ENCODE measurements at places on chromosomes 16 and 17.

DNA sequence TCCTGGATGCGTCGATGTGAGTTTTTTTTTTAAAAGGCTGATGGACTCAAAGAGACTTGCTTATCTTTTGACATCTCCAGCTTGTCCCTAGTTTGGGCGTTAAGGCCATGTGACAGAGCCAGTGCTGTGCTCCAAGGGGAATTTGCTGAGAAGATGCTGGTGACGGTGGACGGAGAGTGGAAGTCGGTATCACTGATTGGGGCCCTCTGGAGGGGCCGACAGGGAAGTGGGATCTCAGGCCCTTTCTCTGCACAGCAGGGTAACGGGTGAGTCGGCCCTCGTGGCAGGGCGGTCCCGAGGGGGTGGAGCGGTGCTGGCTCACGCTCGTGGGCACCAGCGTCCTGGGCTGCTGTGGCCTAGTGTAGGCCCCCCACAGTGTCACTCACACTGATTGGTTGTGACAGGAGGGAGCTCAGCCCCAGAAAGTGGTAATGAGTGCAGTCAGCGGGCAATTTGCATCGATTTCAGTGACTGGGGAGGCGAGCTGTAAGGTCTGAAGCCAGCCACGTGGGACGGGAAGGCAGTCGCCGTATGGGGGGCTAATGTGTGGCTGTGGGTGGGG, 91.3 kb downstream of the TBC1D16 start:
- DNase-seq, result no peak

DNA sequence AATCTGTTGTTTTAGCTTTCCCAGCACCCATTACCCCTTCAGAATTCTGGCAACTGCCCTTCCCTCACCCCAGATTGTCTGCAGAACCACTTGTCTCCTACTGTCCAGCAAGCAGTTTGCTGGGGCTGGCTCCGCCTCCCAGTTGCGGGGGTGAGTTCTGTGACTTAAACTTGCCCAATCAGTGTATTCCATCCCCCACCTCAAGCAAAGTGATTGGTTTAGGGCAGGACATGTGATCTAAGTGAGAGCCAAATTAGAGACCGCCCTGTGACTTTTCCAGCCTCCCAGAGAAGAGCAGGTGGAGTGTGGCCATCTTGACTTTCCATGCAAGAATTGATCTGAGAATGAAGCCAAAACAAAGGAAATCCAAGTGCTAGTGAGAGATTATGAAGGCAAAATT, 22.7 kb upstream of the SRCIN1 start:
- DNase-seq, result no peak

- DNase-seq, result peak; percentile 18
Measured at GRCh38 chr17:47205419-47205963, 3.7 kb upstream of the MYL4 start.

GRCh38 chr17:2929881-2930533, 133.4 kb downstream of the OR1D5 start:
- peak; percentile 15 for DNase-seq

GRCh38 chr17:38559880-38560230, 45.9 kb downstream of the SRCIN1 start:
- DNase-seq, result no peak

- no peak for DNase-seq
Measured at GRCh38 chr16:67537636-67538591, 9.3 kb downstream of the RIPOR1 start.

- DNase-seq, result no peak
Measured at GRCh38 chr16:86959091-86959651, 358.0 kb downstream of the C16orf95 start.

GRCh38 chr16:51002881-51003490, 148.1 kb downstream of the SALL1 start:
- no peak for DNase-seq

DNA sequence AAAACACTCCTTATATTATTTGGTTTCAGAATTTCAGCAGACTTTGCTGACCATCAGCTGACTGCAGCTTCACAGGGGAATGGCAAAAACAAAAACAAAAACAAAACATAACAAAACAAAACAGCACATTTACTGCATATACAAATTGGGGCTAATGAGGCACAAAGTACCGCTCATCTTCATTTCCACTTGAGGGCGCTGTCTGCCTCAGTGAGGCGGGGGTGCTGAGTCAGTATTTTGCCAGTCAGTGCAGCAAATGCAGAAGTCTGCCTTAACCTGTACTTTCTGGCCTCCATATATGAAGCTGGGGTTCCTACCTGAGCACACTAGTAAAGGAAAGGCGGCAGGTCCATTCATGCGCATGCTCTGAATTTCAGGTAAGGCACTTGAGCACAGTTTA, 13.5 kb upstream of the DYNLRB2 start:
- DNase-seq, result no peak

DNA sequence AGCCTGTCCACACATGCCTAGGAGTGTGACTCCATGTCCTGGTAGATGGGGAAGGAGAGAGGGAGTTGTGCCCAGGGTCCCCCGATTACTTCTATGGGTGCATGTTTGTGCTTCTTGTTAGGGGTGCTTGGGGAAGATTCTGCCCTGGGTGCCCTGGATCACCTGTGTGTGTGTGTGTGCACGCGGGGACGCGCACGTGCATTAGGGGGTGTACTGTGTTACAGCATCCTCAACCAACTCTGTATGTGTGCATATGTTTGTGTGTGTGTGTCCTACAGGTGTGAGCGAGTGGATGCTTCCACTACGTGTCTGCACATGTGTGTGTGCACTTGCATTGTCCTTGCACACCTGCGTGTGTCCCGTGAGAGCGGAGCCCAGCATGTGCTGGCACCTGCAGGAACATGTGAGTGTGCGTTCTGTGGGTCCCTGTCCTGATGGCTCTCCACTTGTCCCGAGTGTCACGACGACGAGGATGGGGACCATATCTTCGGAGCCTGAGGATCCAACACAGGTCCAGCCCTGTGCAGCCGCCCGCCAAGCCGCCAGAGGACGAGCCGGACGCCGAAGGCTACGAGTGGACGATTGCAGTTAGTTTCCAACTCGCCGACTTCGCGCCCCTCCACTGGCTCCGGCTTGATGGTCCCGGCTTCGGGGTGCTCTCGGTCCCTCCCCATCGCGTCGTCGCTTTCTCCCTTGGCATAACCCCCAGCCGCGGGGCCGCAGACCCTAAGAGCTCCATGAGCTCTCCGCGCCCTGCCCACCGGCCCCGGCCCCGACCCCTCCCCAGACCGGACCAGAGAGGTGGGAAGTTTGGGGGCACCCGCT, 6.0 kb upstream of the TBC1D3B start:
- no peak for DNase-seq

DNA sequence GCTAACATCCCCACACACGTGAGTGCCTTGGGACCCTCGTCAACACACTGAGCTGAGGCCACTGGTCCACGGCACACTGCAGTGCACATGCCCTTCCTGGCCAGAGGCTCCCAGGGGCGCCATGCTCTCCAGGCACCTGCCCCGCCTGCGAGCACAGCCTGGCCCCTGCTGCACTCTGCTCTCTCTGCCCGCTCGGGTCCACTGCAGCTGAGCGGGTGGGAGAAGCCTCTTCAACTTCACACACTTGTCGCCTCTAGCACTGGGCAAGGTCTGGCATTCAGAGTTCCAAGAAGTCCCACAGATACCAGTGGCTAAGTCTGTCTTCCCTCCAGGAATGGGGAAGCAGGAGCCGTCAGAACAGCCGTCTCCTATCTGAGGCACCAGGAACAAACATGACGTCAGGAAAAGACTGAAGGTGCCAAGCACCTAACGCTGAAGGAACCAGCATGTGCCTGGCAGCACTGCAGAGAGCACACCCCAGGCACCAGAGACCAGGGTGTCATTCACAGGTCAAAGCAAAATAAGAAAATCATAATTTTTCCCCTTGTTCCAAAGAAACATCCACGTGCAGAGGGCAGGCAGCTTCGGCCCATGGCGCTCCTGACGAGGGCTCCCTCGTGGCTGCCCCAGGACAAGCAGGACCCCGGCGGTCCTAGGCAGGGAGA, 82.9 kb downstream of the ZNF778 start:
- DNase-seq, result no peak

- no peak for DNase-seq
Measured at GRCh38 chr17:49090878-49091594, 41.5 kb upstream of the B4GALNT2 start.
